ENCODE measurements at places on chromosomes 12 and 14.

GRCh38 chr14:74505831-74506230, 12.3 kb downstream of the ISCA2 start:
- no peak for DNase-seq

GRCh38 chr12:77932216-77932615, 101.5 kb downstream of the NAV3 start:
- no peak for DNase-seq

- no peak for DNase-seq
These were observed 15.9 kb downstream of the P2RX2 start for GRCh38 chr12:132634411-132634990.

- no peak for DNase-seq
These were observed 62.7 kb downstream of the RASSF3 start for GRCh38 chr12:64672925-64673409.

GRCh38 chr12:113232089-113232839, 11.0 kb downstream of the TPCN1 start:
- DNase-seq, result no peak

DNA sequence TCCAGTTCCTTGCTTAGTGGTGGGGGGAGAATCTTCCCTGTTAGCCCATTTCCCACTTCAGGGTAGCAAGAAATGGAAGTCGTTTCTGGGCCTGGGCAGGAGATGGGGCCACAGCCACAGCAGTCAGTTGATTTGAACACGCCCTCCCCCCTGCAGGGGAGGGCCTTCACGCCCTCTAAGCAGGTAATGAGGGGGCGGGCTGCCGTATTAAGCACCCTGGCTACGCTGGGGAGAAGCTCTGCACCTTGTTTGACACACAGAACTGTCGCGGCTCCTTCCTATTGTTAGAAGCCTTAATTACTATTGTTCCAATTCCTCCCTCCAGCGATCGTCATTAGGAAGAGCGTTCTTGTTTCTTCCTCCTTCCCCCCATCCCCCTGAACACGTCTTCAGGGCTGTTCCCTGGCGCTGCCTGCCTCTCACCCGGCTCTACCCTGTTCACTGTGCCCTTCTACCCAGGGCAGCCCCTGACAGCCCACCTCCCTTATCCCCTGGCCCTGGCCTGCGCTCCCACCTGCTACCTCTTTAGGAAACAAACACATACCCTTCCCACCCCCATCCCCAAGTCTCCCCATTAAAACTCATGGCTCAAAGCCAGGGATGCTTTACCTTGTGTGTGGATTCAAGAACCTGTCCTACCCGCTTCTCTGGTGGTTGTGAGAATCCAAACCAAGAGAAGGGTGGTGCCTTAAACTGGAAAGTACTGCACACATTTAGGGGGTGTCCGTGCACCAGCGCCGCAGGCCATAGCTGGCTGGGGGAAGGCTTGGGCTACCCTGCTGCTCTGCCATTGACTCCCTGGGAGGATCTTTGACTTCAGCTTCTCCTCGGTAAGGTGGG, 137.6 kb downstream of the TSPAN9 start:
- DNase-seq, result no peak

GRCh38 chr12:40313928-40314327, 89.1 kb downstream of the LRRK2 start:
- no peak for DNase-seq

DNA sequence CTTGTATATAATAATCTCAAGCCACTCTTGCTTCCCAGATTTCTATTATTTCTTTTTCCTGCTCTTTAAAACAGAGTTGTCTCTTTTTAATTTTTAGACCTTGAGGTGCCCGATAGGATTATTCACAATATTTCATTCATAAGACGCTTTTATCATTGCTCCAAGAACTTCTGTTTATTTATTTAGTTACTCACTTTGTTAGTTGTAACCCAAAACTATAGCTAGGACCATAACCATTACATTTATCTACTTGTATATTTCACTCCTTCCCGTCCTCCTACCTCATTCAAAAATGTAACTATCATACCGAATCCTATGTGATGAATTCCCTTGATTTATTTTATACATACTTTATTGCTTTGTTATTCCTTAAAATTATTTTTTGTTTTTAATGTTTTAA, 7.1 kb downstream of the EIF2S3B start:
- DNase-seq, result no peak

DNA sequence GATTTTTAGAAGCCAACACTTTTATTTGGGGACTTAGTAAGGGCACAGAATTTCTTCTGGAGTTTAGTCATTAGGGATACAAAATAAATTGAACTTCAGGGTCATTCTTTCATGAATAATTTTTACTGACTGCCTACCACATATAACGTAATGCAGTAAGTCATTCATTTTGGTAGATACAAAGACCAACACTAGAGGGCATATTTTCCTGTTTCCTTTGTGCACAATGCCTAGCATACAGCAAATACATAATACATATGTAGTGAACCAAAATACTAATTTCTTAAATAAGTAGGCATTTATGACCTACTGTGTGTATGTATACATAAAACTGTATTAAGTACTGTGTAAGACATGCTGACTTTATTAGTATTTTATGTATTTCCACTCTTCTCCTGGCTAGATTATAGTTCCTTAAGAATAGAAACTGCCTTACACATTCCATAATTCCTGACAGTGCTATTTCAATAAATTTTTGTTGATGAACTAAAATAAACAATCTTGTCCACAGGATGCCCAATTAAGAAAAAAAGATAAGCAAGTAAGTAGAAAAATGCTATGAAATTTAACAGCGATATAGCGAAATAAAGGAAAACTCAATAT, 47.9 kb downstream of the PPP1R12A start:
- DNase-seq, result no peak

GRCh38 chr14:33114331-33114730, 175.7 kb downstream of the NPAS3 start:
- DNase-seq, result no peak

DNA sequence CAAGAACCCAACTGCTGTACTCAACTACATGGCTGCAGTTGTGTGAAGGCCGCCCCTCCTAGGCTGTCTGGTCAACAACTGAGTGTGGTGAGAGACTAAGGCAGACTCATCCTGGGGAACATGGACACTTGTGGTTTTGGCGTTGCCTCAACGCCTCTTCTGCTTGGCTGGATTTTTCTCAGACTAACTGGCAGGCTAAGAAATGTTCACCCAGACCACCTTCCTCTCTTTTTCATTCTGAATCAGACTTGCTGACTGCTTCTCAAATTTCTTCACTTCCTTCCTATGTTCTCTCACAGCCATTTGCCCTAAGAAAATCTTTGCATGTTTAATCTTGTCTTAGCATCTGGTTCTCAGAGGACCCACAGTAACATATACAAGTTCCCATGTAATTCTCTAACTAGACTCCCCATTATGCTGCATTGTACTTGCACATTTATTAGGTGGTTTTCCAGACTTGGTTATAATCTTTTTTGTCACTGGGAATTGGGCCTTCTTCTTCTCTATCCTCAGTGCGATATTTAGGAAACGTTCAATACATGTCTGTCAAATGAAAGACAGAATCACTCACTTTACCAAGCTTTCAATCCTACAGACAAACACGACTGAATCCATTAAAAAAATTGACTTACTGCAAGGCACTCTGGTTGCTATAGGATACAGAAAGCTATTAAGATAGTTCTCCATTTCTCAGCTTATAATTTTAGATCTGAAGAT, 327.6 kb downstream of the CCER1 start:
- no peak for DNase-seq

DNA sequence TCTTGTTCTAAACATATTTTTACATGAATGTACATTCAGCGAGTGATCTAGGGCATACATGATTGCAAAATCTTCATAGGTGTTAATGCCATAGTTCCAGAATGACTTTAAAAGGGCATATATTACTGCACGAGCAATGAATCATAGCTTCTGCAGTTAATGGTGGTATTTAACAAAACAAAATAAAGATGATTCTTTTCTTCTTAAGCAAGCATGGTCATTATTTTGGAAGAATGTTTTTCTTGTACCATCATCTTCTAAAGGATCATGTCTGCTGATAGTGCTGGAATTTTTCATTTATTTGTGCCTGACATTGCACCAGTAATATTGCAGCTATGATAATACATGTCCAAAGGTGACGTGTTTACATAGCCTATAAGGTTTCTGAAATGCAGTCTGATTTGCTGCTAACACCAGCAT, 388.6 kb downstream of the CCDC91 start:
- DNase-seq, result no peak
